Small intestine (tissue), 16 donors: ENCODE measurements at places on chromosomes 16 and 17.

DNA sequence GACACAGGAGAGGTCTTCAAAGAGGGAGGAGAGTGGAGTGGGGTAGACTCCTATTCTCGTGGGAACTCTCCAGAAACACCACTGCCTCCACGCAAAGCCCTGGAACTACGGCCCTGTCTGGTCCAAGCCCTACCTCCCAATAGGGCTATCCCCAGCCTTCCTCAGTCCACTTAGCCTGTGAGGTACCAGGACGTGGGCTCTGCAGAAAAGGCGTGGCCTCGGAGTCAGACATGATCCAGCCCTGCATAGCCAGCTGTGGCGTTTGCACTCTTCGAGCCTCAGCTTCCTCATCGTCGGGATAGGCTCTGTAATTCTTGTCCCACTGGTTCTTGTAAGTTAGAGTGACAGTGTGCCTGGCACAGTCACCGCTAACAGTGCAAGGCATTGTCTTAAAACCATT, 13.8 kb downstream of the ENDOV start:
- no peak for DNase-seq

- no peak for DNase-seq
These were observed 28.9 kb upstream of the ZNF750 start for GRCh38 chr17:82868715-82869131.

GRCh38 chr16:65500007-65500406, 378.1 kb upstream of the CDH11 start:
- DNase-seq, result no peak

GRCh38 chr17:67578142-67578457, 139.6 kb upstream of the NOL11 start:
- no peak for DNase-seq

DNA sequence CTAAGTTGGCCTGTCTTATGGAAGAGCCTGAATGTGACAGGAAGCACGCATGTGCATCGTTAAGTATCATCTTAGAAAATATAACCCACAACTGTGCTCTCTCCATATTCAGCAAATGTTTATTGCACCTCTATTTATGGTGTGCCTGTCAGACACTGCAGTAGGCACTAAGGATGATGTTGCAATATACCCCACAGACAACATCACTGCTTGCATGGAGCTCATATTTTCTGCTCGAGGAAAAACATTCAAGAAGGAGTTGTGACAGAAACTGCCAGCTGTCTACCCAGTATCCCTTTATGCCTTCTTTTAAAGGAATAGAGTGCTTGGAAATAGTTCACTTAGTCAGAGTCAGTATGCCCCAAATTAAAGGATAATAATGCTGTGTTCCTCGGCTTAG, 132.3 kb upstream of the RBFOX1 start:
- no peak for DNase-seq

DNA sequence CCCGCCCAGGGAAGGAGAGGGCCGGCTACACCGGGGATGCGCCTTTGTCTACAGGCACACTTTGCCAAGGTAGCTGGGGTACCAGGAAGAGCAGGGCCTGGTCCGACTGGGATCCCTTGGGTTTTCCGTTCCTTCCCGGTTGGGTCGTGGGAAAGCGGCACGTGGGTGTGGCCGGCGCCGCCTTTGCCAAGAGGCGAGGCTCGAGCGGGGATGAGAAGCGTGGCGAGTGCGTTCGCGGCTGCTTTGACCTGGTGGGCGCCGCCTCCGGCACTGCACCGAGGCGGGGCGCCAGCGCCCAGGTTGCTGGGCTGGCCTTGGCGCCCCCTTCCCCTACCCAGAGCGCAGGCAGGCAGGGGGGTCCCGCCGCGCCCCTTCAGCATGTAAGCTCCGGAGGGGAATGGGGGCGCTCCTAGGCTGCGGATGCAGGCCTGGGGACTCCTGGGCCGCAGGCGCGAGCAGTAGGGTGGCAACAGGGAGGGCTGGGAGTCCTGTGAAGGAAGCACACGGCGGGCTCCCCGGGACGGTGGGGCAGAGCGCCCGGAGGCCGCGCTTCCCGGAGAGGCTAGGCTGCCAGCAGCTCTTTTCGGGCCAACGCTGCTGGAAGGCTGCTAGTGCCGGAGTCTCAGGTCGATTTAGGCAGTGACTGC, 2.0 kb downstream of the HAS3 start:
- DNase-seq, result peak; percentile 46

- DNase-seq, result no peak
These were observed 6.8 kb downstream of the ZNF18 start for GRCh38 chr17:11990363-11990983.

GRCh38 chr17:16569358-16569712, 331 bp upstream of the ZNF287 start:
- DNase-seq, result no peak

- DNase-seq, result peak; percentile 19
These were observed 611 bp downstream of the SMARCE1 start for GRCh38 chr17:40646791-40647623.

DNA sequence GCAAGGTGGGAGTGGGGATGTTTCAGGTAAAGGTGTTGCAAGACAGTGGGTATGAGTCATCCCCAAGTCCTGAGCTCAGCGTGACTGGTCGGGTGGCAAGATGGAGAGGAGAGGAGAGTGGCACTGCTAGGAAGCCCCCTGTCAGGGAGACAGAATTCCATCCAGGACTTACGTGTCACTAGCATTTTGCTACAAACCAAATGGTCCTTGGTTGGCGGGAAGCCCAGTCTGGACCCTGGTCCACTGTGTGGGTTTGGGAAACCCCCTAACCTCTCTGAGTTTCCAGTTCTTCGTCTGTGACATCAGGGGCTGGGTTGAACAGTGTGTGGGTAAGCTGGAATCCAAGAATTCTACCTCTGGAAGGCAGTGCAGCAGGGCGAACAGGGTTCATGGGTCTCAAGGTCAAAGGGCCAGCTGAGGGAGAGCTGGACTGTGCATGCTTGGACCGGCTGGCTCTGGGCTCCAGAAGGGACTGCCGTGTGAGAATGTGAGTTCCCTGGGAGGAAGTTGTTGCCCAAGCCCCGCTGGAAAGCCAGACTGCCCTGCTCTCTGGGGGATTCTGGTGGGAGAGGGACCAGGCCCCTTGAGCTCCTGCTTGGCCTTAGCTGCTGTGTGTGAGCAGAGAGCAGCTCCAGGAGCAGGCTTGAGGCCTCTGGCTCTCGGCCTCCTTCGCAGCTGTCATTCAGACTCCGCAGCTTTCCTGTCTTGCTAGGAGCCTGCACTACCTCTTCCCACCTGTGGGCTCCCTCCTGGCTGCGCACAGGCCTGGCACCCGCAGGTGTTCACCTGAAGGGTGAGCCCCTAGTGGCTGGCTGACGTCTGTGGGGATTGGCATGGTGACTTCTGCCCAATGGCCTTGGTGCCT, 84.6 kb downstream of the NT5M start:
- peak; percentile 74 for DNase-seq

- no peak for DNase-seq
These were observed 139.8 kb downstream of the FOXL1 start for GRCh38 chr16:86718118-86718517.

- DNase-seq, result peak; percentile 77
These were observed 8.6 kb downstream of the SARM1 start for GRCh38 chr17:28379814-28380801.

DNA sequence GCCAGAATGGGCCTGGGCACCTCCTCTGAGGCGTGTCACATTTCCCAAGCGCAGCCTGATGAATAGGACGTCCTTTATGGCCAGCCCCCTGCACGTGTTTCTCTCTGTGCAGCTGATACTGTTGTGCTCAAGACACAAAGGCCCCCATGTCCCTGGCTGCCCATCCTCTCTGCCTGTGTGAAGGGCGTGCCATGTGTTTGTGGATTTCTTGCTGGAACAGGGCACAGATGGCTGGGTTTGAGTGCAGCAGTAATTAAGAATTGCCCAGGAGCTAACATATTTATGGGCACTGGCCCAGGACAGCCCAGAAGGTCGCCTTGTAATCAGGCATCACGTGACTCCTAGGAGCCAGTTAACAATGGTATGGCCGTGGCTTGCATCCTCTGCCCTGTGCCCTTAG, 181.1 kb downstream of the CCDC182 start:
- DNase-seq, result peak; percentile 47

GRCh38 chr17:49457564-49458535, 37.2 kb upstream of the NGFR start:
- DNase-seq, result no peak

DNA sequence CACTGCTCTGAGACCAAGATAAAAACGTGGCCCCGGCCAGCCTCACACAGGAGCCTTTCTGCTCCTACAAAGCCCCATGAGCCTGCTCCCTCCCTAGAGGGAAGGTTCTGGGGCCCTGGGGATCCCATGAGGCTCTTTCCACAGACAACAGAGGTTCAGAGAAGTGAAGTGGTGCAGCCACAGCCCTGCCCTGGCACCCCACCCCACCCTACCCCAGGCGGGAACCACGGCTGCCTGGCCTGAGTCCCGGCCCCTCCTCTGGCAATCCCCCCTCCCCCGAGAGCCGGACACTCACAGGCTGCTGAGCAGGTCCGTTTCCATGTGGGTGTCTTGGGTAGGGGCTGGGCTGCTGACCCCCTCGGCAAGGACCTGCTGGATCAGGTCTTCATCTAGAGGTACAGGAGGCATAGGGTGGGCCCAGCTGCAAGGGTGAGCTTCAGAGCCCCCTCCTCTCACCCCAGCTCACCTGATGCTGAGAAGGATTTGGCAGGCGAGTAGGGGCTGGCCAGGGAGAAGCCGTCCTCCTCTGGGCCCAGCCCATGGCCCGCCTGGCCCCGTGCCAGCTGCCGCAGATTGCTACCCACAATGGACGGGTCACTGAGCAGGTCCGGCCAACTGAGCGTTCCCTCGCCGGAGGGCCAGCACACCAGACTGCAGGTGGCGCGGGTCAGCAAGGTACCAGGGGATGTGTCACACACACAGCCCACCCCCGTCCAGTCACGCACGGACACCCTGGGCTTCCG, 38.7 kb downstream of the PKD1 start:
- DNase-seq, result no peak
